ENCODE measurements at places on chromosomes 1 and 21. TPM values are rescaled to one million over a fixed set of nuclear protein-coding genes. Genes with fewer than 3 reads are reported as not detected.

Gene SLC2A5
- not detected for total RNA-seq

Gene FAAP20
- total RNA-seq, result 68.8 TPM

Gene SPRR2A
- total RNA-seq, result not detected

Gene AK4
- total RNA-seq, result 125 TPM

Gene TPTE
- not detected for total RNA-seq

Gene GNAT2
- total RNA-seq, result 1.3 TPM

Gene ANGPTL7
- total RNA-seq, result not detected

Gene TNFRSF14
- total RNA-seq, result 141 TPM

Gene RAB29
- 34.1 TPM for total RNA-seq

Gene HRNR
- total RNA-seq, result not detected

Gene SELL
- total RNA-seq, result 33.4 TPM

Gene NKAIN1
- total RNA-seq, result not detected

Gene C8A
- total RNA-seq, result not detected

Gene C21orf58
- total RNA-seq, result 21.5 TPM

Gene IFT25
- total RNA-seq, result 54.8 TPM

Gene S100B
- total RNA-seq, result 0.71 TPM

Gene SLC5A9
- total RNA-seq, result not detected

Gene OR14K1
- total RNA-seq, result not detected

Gene RAB25
- total RNA-seq, result not detected

Gene TRPM2
- total RNA-seq, result 6.5 TPM

Gene ZBTB8OS
- total RNA-seq, result 83.7 TPM

Gene PWP2
- 18.4 TPM for total RNA-seq

Gene OR2L13
- total RNA-seq, result not detected

Gene PTGS2
- total RNA-seq, result 1.2 TPM

Gene CYP4X1
- not detected for total RNA-seq

Gene MARK1
- not detected for total RNA-seq

Gene ATP1A4
- not detected for total RNA-seq

Gene CHD1L
- total RNA-seq, result 67.9 TPM

Gene AKNAD1
- not detected for total RNA-seq

Gene MYBPH
- total RNA-seq, result not detected

Gene BSND
- total RNA-seq, result not detected

Gene DNM3
- total RNA-seq, result 0.78 TPM

Gene HSD3B1
- not detected for total RNA-seq

Gene DNASE2B
- not detected for total RNA-seq

Gene PANK4
- total RNA-seq, result 39.1 TPM

Gene FMOD
- 2.2 TPM for total RNA-seq

Gene SFT2D2
- 41.9 TPM for total RNA-seq

Gene LORICRIN
- not detected for total RNA-seq

Gene KCNJ15
- 0.06 TPM for total RNA-seq

Gene GSTM1
- total RNA-seq, result not detected

Gene OR2C3
- total RNA-seq, result not detected

Gene ACTA1
- not detected for total RNA-seq

Gene FAM167B
- total RNA-seq, result not detected

Gene ITPKB
- 29.7 TPM for total RNA-seq

Gene SCAMP3
- 136 TPM for total RNA-seq

Gene SPOCD1
- total RNA-seq, result not detected

Gene SPRR2G
- not detected for total RNA-seq
